Vein endothelial cell (primary cell): ENCODE measurements at places on chromosomes 12 and 14. TPM values are rescaled to one million over a fixed set of nuclear protein-coding genes. Genes with fewer than 3 reads are reported as not detected.

JDP2 gene
- total RNA-seq, result 7.9 and 13.7 TPM in 2 replicates

ACOT6 gene
- total RNA-seq, result 0.29 TPM in 1 of 2 replicates, not detected in the other

PRPH gene
- not detected in 2 replicates for total RNA-seq

MPHOSPH9 gene
- total RNA-seq, result 30.7 and 48.3 TPM in 2 replicates

LGR5 gene
- total RNA-seq, result not detected in 2 replicates

ZC3H14 gene
- 62.7 and 74.9 TPM in 2 replicates for total RNA-seq

KRT77 gene
- not detected in 2 replicates for total RNA-seq

TTC6 gene
- total RNA-seq, result 0.19 and 0.33 TPM in 2 replicates

DIO3 gene
- total RNA-seq, result not detected in 2 replicates

CLEC4E gene
- total RNA-seq, result not detected in 2 replicates

JAG2 gene
- total RNA-seq, result 47.0 and 50.1 TPM in 2 replicates

RTN1 gene
- 0.10 and 0.33 TPM in 2 replicates for total RNA-seq

METTL3 gene
- 48.3 and 67.0 TPM in 2 replicates for total RNA-seq

CLEC12A gene
- total RNA-seq, result not detected in 2 replicates

PMEL gene
- 1.3 and 2.1 TPM in 2 replicates for total RNA-seq

HNF1A gene
- total RNA-seq, result not detected in 2 replicates

MYH6 gene
- total RNA-seq, result not detected in 2 replicates

SLC17A8 gene
- total RNA-seq, result not detected in 2 replicates

SLCO1B1 gene
- total RNA-seq, result not detected in 2 replicates

SLC25A47 gene
- total RNA-seq, result 0.10 and 0.33 TPM in 2 replicates

TMEM63C gene
- not detected in 2 replicates for total RNA-seq

CD69 gene
- total RNA-seq, result 1.3 and 1.8 TPM in 2 replicates

AMDHD1 gene
- total RNA-seq, result 0.29 TPM in 1 of 2 replicates, not detected in the other

MED6 gene
- total RNA-seq, result 30.7 and 31.1 TPM in 2 replicates

PROX2 gene
- under 0.01 TPM in 1 of 2 replicates, not detected in the other for total RNA-seq

KRT6C gene
- not detected in 2 replicates for total RNA-seq

UBE3B gene
- 36.1 and 37.6 TPM in 2 replicates for total RNA-seq
